ENCODE measurements at places on chromosomes 1 and 21. TPM values are rescaled to one million over a fixed set of nuclear protein-coding genes. Genes with fewer than 3 reads are reported as not detected.

DNA sequence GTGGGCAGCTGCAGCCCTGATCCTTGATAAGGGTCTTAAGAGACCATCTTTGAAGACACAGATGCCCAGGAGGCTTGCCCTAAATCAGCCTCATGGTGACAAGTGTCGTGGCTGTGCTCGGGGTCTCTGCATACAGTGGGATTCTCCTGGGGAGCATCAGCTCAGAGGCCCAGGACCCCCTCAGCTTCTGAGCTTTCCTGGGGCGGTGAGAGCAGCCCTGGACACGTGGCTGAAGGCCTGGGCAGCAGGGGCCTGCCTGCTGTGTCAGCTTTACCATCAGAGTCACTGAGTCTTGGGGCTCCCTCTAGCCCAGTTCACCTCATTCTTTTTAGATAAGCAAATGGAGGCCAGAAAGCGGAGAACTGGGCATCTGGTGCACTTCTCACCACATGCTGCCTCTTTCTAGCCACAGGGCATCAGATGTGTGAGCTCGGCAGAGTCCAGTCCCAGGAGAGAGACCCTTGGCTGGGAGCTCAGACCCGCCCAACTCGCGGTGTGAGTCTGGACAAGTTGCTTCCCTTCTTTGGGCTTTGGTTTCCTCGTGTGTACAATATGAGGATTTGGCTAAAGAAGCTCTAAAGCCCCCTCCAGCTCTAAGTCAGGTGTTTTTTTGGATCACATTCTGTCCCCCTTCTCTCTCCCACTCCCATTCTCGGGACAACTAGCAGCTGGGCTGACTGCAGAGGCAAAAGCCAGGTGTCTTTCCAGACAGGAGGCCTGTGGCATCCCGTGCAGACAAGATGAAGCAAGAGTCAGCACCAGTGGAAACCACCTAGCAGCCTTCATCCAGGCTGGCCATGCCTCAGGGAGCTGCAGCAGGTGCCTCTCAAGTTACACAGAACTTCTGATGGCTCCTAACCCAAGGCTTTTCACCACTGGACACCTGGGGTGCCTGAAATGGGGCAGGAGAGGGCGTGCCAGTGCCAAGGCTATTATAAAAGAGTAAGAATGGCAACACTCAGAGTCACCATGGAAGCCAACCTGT, 119.1 kb downstream of the KCNN3 start:
- peak; percentile 30 for DNase-seq

GRCh38 chr21:39180429-39181019, 2.7 kb downstream of the PSMG1 start:
- DNase-seq = no peak

GRCh38 chr1:165010418-165011070, 346.0 kb downstream of the LMX1A start:
- no peak for DNase-seq

DNA sequence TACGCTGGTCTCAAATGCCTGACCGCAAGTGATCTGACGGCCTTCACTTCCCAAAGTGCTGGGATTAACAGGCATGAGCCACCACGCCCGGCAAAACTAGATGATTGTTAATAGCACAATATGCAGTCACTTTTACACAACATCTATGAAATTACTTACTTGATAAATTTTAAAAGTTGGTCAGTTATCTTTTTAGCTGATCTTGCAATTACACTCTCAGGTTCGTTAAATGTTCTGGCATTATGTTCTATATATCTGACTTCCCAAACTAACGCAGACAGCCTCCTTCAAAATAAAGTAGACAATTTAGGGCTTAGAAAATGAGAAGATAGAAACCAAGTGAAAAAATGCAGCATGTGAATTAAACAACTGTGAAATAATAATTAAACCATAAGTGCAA, 31.8 kb upstream of the PSMG1 start:
- DNase-seq = no peak

DNA sequence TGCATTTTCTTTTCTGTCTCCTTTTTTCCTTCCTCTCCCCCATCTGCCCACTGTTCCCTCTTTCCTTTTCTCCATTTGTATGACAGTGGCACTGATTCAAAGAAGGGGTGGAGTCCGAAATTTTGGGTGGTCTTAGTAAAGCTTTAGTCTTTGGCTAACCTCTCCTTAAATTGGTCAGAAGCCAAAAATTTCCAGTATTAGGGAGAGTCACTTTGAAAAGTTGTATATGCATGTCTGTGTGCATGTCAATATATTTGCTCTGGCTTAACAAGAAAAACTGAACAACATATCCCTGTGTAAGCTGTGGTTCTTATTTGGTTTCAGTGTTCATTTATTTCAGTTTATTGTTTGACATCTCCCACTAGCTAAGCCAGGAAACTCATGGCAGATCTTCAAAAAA, 314.8 kb upstream of the CXADR start:
- no peak for DNase-seq

- peak; percentile 96 for DNase-seq
Observed at GRCh38 chr1:225881959-225882693, at the start of gene TMEM63A. Gene TMEM63A (minus strand): TSS chr1:225882380. CDS start chr1:225877580, 4,800 bp downstream.

DNA sequence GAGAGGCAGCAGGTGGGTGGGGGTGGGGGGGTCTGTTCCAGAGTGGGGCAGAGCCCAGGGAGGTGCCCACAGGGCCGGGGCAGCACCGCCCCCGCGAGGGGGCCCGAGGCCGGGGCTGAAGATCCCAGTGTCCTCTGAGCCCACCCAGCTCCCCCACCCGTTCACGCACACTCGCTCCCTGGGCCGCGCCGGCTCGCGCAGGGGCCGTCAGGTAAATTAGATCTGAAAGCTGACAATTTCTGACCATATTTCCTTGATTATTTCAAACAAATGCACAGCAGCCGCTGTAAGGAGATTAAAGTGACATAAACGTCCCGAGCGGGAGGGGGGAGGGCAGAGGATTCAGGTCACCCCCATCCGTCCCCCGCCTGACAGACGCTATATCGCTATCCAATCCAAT, 118.0 kb downstream of the CASZ1 start:
- DNase-seq = no peak

DNA sequence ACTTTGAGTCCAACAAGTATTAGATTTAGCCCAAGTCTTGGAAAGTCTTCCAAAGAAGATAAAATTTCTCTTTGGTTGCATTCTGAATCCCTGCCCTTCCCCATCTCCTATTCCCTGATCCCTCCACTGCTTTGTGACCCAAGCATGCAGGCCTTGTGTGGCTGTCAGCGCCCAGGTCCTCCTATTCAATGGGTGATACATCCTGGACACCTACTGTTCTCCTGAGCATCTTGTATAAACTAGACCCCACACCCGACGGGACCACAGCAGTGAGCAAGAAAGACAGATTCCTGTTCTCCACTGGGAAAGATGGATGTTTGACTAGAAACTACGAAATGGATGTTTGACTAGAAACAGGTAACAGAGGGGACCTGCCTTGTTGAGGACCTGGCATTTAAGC, 136.6 kb downstream of the KIF26B start:
- no peak for DNase-seq

DNA sequence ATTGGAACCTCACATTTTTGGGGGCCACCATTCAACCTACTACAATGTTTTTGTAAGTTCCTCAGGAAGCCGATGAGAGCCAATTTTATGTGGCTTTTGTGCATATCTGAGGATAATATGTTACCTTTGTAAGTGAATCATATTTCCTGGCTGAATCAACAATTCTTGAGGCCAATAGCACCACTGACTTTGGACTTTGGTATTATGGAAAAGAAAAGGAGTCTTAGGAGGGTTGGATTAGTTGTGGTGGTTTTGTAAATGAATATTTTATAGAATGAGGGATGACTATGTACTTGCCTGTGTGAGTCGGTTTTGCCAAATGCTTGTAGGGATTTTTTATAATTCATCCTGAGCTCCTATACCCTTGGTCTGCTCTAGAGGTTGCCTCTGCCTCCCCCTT, 181.5 kb upstream of the HMGB4 start:
- no peak for DNase-seq

DNA sequence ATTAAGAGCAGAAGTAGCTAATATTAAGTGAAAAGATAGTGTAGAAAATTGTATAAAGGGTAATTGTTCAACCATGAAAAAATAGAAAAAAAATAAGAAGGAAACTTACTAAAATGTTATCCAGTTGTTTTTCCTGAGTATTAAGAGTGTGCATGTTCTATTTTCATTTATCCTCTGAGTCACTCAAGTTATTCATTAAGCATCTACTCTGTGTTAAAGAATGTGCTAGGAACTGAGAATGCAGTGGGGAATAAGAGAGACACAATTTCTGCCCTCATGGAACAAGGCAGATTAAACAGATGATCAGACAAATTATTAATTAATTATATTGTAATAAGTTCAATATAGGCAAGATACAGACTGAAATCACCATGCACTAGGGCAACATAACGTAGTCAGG, 10.8 kb upstream of the PIGK start:
- no peak for DNase-seq

DNA sequence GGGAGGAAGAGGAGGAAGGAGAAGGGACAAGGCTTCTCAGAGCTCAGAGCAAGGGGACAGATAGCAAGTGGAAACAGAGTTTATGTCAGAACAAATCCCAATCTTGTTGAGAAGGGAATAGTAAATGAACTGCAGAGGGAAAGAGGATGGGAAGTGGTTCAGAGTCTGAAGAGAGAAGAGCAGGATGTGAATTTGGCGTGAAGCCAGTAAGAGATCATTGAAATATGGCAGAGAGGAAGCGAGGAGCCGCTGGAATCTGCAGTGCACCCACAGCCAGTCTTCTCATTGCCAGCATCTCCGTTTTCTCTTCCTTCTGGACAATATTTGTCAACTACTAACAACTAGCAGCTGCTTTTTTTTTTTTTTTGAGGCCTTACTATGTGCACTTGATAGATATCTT, 19.1 kb downstream of the OLFML3 start:
- no peak for DNase-seq

DNA sequence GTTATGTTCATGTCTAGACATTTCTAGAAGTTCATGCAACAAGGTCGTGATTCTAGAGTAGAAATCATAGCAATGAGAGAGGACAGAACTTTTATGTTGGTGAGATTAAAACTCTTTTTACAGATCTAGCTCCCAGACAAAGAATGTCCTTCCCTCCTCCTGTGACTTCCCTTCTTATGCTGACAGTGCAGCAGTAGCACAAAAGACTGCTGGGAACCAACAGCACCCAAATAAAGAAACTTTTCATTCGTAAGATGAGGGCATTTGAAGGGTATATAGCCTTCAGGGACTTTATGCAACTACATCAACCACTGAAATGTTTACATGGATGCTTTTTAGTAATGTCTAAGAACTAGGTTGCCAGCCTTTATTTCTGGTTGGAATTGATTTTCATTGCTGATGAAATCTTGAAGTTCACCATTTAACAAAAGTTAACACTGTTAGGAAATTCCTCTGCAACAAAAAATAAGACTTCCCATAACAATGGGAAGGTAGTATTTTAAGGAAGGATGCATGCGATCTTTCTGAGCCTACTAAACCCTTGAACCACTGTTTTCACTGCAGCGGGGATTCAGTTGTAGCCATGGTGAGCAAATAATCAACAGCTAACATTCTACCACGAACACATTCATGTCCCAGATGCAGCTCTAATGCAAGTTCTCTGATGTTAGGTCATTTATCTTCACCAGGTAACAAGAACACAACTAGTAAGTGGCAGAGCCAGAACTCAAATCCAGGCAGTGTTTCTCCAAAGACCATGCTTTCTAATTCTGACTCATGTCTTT, 672.8 kb downstream of the PTPRC start:
- DNase-seq = no peak

DNA sequence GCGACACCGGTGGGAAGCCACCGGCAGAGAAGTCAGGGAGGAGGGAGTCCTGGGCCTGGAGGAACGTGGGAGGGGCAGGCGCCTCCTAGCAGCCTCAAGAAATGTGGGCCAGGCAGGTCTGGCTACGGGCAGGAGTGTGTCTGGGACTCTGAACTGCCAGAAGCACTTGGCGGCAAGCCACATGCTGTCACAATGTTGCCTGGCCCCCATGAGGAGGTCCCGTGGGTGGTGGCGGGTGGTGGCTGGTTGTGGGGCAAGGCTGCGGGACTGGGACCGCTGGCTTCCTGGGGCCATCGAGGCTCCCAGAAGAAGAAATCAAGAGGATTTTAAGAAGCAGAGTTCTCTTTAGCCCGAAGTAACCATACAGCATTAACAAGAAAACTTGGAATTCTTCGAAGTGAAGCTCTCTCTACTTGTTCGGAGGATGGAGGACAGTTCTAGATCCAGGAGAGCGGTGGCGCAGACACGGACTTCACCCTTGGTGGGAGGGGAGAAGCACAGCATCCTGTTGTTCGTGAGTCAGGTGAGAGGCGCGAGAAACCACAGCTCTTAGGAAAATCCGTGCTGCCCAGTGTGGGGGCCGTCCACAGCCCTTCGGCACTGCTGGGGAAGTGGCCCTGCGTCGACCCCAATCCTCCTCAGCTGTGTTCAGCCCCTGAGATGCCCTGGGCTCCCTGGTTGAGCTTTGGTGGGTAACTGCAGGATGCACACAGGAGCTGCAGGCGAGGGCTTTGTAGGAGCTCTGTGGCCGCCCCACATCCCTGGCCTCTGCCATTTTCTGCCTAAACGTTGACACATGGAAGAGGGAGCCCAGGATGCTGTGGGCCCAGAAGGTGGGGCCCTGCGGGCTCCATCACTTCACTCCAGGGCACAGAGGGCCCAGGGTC, 12.4 kb downstream of the SKI start:
- DNase-seq = peak; percentile 93

DNA sequence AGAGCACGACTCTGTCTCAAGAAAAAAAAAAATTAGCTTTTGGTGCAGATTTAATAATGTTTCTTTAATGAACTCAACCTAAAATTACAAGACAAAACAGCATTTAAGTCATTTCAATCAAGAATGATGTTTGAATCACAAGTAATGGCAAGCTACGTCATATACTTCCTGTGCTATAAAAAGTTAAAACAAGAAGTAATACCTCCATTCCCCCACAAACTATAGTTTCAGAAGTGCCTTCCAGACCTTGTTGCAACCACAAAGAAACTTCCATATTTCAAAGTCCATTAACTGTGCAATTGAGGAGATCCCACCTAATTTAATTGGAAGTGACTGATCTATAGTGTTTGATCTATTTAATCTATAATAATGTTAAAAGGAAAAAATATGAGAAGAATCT, 15.1 kb downstream of the NRDC start:
- no peak for DNase-seq

DNA sequence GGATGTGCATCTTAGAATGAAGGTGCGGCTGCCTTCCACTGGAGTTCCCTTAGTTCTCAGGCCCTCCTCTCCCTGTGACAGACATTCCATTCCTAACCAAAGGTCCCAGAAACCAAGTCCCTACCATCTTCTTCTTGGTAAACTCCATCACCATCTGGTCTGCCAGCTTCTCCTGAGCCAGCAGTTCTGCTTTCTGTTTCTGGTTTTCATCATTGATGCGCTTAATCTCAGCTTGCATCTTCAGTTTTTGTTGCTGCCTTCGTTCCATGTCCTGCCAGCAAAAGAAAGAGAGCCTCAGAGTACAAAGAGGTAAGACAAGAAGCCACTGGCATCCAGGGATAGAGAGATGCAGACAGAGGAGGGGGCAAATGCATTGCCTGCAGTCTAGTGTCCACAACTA, 18.0 kb upstream of the VSIG8 start:
- DNase-seq = no peak

The CD48 gene
- 1.7 TPM for polyA plus RNA-seq

The TLR5 gene
- polyA plus RNA-seq = 0.20 TPM

The KCNT2 gene
- polyA plus RNA-seq = 23.3 TPM

The CTSK gene
- polyA plus RNA-seq = 115 TPM

The LAD1 gene
- polyA plus RNA-seq = 0.82 TPM

The CCDC17 gene
- polyA plus RNA-seq = not detected

The ADORA3 gene
- 13.4 TPM for polyA plus RNA-seq

Measured in aorta (tissue), 5 donors.